ENCODE measurements at places on chromosomes 1 and 21. TPM values are rescaled to one million over a fixed set of nuclear protein-coding genes. Genes with fewer than 3 reads are reported as not detected.

The LRRC39 gene
- 0.52 TPM for total RNA-seq

The FOXJ3 gene
- 41.5 TPM for total RNA-seq

The SELENBP1 gene
- total RNA-seq, result not detected

The CFAP141 gene
- total RNA-seq, result not detected

The KRTAP19-3 gene
- total RNA-seq, result not detected

The HSPA6 gene
- 0.94 TPM for total RNA-seq

The LORICRIN gene
- not detected for total RNA-seq
